ENCODE measurements at places on chromosomes 3 and 15.

DNA sequence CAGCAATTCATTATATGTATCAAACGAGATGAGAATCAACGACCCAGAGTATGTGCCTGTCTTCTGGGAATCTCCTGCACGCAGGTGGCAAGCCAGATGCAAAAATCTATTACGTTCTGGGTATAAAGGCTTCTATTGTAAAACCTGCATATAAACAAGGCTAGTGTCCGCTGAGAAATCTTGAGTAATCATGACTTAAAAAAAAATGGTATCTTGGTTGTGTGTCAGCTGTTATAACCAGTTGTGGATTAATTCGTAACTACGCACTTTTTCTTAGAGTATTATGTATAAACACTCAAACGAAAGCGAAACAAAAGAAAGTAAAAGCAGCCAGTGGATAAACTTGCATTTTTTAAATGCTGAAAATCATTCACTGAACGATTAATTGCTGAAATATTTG is 509.1 kb downstream of the RSL24D1 start:
- DNase-seq = no peak

GRCh38 chr3:171799501-171799900 is 10.8 kb downstream of the PLD1 start:
- DNase-seq = no peak

GRCh38 chr3:143483214-143483613 is 363.6 kb downstream of the CHST2 start:
- no peak for DNase-seq

GRCh38 chr15:46815240-46815639 is 902.1 kb upstream of the SEMA6D start:
- DNase-seq = no peak

GRCh38 chr3:11924518-11924917 is 77.8 kb upstream of the TAMM41 start:
- DNase-seq = no peak

DNA sequence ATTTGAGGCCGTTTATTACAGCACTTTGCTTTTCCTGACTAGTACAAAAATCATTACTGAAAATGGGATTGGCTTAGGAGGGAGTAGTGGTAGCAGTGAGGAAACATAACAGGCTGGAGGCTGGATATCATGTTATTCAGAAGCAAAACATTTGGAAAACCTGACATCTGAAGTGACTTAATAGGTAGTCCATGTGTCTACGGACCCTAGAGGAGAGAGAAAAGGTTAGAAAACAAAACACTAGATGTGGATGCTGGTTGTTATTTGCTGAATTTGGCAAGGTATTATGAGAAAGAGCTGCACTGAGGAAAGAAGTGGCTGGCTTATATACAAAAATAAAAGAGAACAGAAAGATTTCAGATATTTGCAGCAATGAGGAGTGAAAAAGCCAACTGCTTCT is 139.9 kb downstream of the MEX3B start:
- DNase-seq = no peak

DNA sequence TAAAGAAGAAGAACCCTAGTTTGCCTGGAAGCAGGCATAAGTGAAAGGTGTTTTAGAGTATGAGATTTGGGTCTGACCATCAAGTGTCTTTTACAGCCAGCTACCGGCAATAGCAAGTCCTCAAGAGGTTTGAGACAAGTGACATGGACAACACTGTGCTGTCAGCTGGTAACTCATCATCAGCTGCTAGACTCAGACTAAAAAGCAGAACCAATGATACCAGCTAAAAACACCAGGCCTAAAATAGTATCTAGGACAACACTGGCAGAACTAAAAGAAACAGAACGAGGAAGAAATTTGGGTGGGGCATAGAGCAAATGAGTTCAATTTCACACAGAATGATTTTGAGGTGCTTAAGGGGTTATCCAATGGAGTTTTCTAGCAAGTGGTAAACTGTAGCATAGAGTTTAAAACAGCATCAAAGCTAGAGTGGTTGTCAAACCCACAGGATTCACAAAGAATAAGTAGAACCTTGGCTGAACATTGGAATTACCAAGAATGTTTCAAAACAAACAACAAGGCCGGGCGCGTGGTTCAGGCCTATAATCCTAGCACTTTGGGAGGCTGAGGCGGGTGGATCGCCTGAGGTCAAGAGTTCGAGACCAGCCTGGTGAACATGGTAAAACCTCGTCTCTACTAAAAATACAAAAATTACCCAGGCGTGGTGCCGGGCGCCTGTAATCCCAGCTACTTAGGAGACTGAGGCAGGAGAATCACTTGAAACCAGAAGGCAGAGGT is 3.9 kb downstream of the CIAO2A start:
- DNase-seq = peak; percentile 19

GRCh38 chr3:18790384-18790783 is 357.9 kb upstream of the KCNH8 start:
- DNase-seq = no peak

GRCh38 chr3:70177881-70178645 is 134.4 kb downstream of the MDFIC2 start:
- DNase-seq = no peak

DNA sequence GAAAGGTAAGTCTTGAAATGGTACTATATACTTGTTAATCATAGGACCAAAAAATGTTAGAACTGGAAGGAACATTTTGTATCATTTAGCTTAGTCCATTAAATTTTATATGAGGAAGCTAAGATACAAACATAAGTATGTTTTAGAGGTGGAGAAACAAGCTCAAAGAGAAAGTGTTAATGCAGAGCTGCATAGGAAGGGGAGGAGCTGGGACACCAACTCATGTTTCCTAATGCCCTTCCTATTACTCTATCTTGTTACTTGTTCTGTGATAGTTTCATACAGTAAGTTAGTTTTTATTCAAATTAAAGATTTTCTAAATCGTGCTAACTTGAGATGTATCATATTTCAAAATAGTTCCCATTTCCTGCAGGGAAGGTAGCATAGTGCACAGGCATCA is 7.4 kb downstream of the SLC35A5 start:
- no peak for DNase-seq

- DNase-seq = no peak
Measured at GRCh38 chr3:30598668-30599545, 7.5 kb upstream of the TGFBR2 start.

Data from SIG-M5 (cell line).